ENCODE measurements at places on chromosomes 13 and 19. TPM values are rescaled to one million over a fixed set of nuclear protein-coding genes. Genes with fewer than 3 reads are reported as not detected.
A peak's percentile ranks its signal among the peaks of the same experiment; 100 is the strongest.

GRCh38 chr19:3608079-3608641, 1.5 kb upstream of the TBXA2R start:
- H3K4me1 ChIP-seq: peaks cover 17% of the 10 kb centered on the region
- no peak for DNase-seq
- peaks cover 8% of the 10 kb centered on the region for H3K36me3 ChIP-seq
- H3K27ac ChIP-seq: peak overlapping the region; percentile 94
- no peaks in the 10 kb centered on the region for H3K27me3 ChIP-seq

DNA sequence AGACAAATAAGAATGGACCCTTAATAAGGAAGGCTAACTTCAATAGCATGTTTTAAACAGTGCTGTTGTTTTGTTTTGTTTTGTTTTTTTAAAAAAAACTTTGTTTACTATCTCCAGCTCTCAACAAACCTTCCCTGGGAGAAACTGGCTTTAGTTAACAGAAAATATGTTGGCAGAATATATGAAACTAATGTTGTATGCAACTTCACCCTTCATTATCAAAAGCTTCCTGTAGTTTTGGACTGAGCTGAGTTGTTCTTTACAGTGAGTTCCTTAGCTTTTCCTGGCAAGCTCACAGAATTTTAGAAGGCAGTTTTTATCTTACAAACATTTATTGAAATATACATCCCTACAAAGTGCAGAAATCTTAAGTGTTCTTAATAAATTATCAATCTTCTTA, 2480.7 kb upstream of the PCDH20 start:
- no peaks in the 10 kb centered on the region for H3K36me3 ChIP-seq

Gene IGFL3
- not detected for total RNA-seq

- DNase-seq: no peak
- no peaks in the 10 kb centered on the region for H3K27me3 ChIP-seq
- no peak overlapping the region for H3K4me3 ChIP-seq
- H3K27ac ChIP-seq: peak overlapping the region; percentile 10
Measured at GRCh38 chr13:29579094-29579493, 16.4 kb downstream of the SLC7A1 start.

Gene USHBP1
- total RNA-seq: not detected

- peak overlapping the region; percentile 59 for H3K4me3 ChIP-seq
- DNase-seq: no peak
- peaks cover 59% of the 10 kb centered on the region for H3K4me1 ChIP-seq
- peaks cover 30% of the 10 kb centered on the region for H3K36me3 ChIP-seq
Measured at GRCh38 chr13:41008349-41008980, 10.7 kb downstream of the ELF1 start.

Gene NMRK2
- total RNA-seq: not detected

DNA sequence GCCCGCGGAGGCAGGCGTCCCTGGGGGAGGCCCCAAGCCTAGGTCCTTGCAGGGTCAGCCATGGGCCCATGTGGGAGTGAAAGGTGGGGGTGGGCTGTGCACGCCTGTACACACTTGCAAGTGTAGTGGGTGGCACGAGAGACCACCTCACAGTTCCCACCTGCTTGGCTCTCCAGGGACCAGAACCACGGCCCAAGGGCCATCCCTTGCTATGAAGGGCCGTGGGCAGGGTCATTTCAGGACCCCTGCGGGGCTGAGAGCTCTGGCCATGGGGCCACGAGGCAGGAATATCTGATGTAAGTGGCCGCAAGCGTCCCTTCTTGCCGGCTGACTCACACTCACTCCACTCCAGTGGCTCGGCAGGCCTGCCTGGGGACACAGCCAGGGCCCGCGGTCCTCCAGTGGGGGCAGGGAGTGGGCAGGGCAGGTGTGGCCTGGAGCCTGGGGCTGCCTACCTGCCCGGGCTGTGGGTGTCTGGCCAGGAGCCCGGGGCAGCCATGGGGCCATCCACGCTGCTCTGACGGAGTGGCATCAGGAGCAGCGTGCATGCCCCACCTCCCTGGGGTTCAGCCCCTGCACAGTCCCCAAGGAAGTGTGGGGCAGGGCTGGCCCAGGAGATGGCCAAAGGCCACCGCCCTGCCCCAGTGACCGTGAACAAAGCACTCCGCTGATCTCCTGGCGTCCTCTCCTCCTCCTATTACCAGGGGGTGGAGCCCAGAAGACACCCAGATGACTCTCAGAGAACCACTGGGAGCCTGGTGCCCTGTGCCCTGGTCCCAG, 8.6 kb upstream of the MKNK2 start:
- no peak for DNase-seq
- peaks cover 58% of the 10 kb centered on the region for H3K4me1 ChIP-seq
- peak overlapping the region; percentile 94 for H3K4me3 ChIP-seq
- no peaks in the 10 kb centered on the region for H3K36me3 ChIP-seq
- H3K27ac ChIP-seq: peak overlapping the region; percentile 95

Gene PNMA8A
- 3.5 TPM for total RNA-seq

GRCh38 chr19:2089727-2090053, 6.4 kb downstream of the MOB3A start:
- peaks cover 2% of the 10 kb centered on the region for H3K27me3 ChIP-seq
- H3K27ac ChIP-seq: peak overlapping the region; percentile 98
- no peak for DNase-seq
- peak overlapping the region; percentile 78 for H3K4me3 ChIP-seq

Gene PSG6
- not detected for total RNA-seq

Gene CEACAM19
- total RNA-seq: 1.9 TPM

DNA sequence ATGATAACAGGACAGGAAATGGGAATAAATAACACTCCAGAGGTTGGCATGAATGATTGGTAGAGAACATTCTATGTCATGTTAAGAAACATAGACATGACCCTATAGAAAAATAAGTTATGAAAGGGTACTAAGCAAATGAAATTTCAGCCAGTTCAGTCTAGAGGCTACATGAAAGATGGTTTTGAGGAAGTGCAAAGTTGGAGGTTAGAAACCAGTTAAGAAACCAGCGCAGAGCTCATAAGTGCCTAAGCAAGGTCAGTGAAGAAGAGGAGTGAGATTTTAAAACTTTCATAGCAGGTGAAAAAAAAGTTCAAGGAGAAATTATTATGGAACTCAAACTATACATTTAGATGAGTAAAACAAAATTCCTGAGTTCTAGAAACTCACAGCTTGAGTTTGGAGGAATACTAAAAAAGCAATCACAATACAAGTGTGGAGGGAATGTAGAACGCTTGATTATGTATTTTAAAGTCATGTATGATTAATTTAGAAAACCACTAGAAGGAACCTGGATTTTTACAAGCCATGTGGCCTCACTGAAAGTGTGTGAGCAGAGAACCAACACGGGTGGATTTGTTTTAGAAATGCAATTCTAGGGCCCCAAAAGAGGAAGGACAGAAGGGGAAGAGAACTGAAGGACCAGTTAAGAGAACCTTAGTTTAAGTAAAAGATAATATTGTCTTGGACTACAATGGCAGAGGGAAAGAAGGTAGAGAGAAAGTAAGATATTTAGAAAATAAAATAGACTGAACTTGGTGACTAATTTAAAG, 162.4 kb downstream of the PCDH20 start:
- no peaks in the 10 kb centered on the region for H3K27me3 ChIP-seq
- no peaks in the 10 kb centered on the region for H3K4me1 ChIP-seq
- H3K36me3 ChIP-seq: no peaks in the 10 kb centered on the region
- no peak overlapping the region for H3K27ac ChIP-seq
- DNase-seq: no peak

Gene CLC
- not detected for total RNA-seq

GRCh38 chr13:111542530-111543341, 222.3 kb downstream of the TEX29 start:
- peaks cover 5% of the 10 kb centered on the region for H3K27me3 ChIP-seq
- no peak overlapping the region for H3K4me3 ChIP-seq
- no peak for DNase-seq
- no peak overlapping the region for H3K27ac ChIP-seq
- H3K36me3 ChIP-seq: no peaks in the 10 kb centered on the region
- H3K4me1 ChIP-seq: no peaks in the 10 kb centered on the region

- H3K27ac ChIP-seq: no peak overlapping the region
- H3K4me3 ChIP-seq: no peak overlapping the region
- peaks cover 24% of the 10 kb centered on the region for H3K4me1 ChIP-seq
Measured at GRCh38 chr13:97329331-97329730, 104.6 kb upstream of the RAP2A start.

Gene LAIR1
- total RNA-seq: 67.4 TPM

DNA sequence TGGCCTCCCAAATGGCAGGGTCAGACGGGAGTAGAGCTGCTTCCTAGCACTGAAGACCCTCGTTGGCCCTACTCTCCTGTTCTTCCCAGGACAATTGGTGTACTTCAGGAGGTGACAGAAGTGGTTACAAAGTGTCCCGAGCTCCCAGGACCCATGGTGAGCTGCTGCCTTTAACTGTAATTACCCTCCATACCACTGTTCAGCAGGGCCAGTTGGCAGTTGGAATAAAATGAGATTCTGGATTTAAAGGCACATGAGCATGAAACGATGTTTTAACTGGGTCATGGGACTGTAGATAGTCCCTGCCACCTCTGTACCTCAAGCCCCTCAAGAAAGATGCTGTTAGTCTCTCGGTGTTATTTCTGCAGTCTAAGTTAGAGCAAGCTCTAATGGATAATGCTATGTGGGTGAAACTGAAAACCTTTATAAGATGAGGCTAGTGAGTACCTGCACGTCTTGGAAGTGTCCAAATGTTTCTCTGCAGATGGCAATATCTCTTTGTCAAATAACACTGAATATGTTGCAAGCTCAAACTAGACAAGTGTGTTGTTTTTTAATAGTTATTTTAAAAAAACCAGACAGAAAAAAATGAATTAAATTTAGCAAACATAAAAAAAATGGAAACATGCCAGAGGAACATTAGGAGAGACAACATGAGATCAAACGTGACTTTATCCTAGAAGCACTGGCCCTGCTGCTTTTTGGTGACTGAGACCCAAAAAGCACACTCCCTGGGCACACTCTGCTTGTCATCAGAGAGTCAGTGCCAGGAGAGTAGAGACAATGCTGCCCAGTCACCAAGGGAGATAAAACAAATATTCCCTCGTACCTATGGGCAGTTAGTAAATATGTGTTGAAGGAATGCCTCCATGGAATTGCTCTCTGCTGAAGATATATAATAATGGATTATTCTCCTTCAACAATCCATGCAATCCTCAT, 266.3 kb downstream of the LMO7 start:
- H3K36me3 ChIP-seq: no peaks in the 10 kb centered on the region
- no peaks in the 10 kb centered on the region for H3K27me3 ChIP-seq
- no peaks in the 10 kb centered on the region for H3K4me1 ChIP-seq
- no peak overlapping the region for H3K27ac ChIP-seq
- H3K4me3 ChIP-seq: no peak overlapping the region
- DNase-seq: no peak

GRCh38 chr13:91241221-91241933, 106.1 kb upstream of the MIR17HG start:
- H3K4me1 ChIP-seq: no peaks in the 10 kb centered on the region
- H3K27ac ChIP-seq: no peak overlapping the region
- DNase-seq: no peak
- H3K4me3 ChIP-seq: no peak overlapping the region
- H3K36me3 ChIP-seq: no peaks in the 10 kb centered on the region

Gene CRLF1
- not detected for total RNA-seq

Gene MYO1F
- 65.0 TPM for total RNA-seq

Measured in naive thymus-derived CD8-positive, alpha-beta T cell (primary cell).